Germinal center (tissue), 1 donor: ENCODE measurements at places on chromosomes 16 and 17.

GRCh38 chr16:48366165-48367093 lies 18.8 kb downstream of the SIAH1 start:
- DNase-seq: peak; percentile 66

DNA sequence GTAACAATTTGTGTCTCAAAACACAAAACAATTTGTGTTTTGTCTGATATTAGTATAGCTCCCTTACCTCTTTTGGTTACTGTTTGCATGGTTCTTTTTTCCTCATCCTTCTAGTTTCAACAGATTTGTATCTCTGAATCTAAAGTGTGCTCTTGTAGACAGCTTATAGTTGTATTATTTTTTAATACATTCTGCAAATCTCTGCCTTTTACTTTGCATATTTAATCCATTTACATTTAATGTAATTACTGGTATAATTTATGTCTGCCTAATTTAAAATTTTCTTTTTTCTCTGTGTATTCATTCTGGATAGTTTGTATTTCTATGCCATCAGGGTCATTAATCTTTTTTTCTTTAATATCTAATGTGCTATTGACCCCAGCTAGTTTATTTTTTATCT lies 9.9 kb upstream of the GNAO1 start:
- DNase-seq: no peak

DNA sequence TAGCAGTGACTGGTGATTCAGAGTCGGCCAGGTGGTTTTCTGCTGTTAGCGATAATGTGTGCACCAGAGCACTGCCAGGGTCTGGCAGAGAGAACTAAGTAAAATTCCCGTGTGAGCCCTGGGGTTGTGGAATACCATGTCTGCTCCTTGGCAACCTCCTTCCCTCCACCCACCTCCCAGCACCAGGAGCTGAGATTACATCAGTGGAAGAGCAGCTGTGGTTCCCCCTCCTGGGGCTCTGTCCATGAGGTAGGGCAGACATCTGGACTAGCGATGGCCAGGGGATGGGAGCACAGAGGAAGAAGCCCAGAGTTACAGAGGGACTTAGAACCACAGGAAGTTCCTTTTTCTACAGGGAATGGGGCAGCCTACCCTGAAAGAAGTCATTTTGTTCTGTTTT lies 15.8 kb downstream of the CLEC10A start:
- no peak for DNase-seq

GRCh38 chr17:20121359-20122253 lies 112.4 kb downstream of the SPECC1 start:
- peak; percentile 72 for DNase-seq

- DNase-seq: no peak
Observed at GRCh38 chr17:78709751-78710181, 72.3 kb downstream of the CYTH1 start.

- no peak for DNase-seq
Observed at GRCh38 chr17:79154951-79155585, 80.4 kb downstream of the ENGASE start.

DNA sequence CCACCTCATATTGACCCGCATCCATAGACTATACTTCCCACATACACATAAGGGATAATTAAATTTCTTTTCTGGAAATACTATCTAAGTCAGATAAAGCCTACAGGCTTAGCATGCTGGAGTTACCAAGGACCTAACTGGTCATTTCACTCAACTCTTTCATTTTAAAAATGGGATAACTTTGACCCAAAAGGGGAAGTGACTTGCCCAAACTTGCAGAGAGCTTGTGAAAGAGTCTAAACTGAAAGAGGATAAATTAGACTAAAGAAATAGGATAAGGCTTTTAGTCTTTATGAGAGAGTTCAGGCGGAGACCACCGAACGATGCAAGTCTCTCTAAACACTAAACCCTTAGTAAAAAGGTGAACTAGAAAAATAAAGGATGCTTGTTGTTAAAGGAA lies 3.9 kb upstream of the KRT33A start:
- DNase-seq: no peak

- DNase-seq: no peak
Observed at GRCh38 chr16:75197522-75198134, 9.3 kb downstream of the CTRB2 start.

DNA sequence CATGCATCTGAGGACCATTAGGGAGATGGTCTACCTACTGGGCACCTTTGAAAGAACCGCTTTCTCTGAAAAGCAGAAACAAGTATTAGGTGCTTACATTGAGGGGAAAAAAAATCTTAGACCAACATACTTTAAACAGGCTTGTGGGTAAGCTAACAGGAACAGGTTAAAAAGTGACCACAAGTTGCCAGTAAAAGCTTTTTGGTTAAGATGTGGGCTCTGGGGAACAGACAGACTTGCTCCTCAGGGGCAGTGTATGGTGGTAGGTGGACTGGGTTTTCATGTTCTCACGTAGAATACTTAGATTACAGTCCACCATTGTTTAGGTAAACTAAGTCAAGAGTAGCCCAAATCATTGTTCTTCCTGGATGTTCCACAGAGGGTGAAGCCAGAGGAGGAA lies 41.2 kb downstream of the REXO5 start:
- DNase-seq: no peak
